Stimulated activated naive CD8-positive, alpha-beta T cell treated with anti-CD3 and anti-CD28 coated beads, Interleukin-15, Interleukin-2, amounts not matched to agents 100 U/mL and 50 U/mL, for 24 hours (primary cell): ENCODE measurements at places on chromosomes 1 and 21.
A peak's percentile ranks its signal among the peaks of the same experiment; 100 is the strongest.

DNA sequence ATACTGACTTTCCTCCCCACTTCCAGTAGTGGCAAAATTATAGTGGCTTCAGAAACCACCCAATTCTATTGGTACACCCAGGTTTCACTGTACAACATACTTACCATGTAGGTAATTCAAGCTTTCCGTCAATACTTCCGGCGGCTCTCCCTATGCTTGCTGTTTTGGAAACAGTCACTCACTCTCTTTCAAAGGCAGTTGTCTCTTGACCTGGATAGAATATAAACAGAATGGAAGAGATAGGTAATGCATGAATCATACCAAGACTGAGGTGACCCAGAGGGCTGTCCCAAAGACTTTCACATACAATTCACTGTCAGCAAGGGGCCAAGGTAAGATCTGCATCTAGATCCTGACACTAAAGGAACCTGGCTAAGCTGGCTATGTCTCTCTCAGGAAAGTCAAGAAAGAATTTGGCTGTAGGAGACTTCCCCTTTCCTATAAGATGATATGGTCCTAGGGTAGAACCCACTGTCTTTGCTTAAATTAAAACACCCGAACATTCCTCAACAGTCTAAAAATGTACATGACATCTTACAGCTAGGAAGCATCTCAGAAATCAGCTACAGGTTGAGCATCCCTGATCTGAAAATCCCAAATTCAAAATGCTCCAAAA lies 59.6 kb downstream of the LUZP1 start:
- peak; percentile 10 for DNase-seq

DNA sequence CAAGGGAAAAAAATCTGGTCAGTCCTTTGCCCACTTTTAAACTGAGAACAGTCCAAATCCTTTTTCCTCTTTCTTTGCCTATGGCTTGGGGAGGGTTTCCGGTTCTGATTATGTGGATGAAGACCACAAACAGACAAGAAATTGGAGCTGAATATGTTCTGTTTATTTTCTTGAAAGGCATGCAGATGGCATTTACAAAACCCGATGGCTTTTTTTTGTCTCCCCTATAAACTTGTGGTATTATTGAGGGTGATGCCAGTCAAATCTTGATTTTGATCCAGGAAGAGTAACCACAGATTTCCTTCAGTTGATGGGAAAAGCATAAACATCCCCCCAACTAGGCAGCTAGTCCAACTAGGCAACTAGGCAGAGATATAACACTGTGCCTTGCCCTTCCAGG lies 38.9 kb downstream of the PLPP3 start:
- DNase-seq: no peak

- no peak for DNase-seq
Measured at GRCh38 chr1:84735483-84735882, 45.2 kb upstream of the SSX2IP start.

DNA sequence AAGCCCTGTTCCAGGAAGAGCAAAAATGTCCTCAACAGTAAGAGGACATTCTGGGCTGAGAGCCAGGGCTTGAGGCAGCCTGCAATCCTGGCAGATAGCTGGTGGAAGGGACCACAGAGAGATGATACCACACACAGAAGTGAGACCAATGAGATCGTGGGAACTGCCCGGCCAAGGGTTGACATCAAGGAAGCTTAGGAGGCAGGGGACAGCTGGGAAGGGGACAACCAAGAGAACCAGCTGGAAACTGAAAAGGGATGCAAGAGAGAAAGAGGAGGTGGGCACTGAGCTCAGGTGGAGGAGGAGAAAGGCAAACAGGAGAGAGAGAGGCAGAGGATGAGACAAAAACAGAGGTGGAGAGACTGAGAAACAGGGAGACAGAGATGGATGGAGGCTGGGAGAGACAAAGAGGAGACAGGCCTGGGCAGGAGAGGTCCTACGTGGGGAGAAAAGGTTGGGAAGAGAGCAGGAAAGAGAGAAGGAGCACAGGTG lies 9.2 kb downstream of the PDZK1IP1 start:
- no peak for DNase-seq

DNA sequence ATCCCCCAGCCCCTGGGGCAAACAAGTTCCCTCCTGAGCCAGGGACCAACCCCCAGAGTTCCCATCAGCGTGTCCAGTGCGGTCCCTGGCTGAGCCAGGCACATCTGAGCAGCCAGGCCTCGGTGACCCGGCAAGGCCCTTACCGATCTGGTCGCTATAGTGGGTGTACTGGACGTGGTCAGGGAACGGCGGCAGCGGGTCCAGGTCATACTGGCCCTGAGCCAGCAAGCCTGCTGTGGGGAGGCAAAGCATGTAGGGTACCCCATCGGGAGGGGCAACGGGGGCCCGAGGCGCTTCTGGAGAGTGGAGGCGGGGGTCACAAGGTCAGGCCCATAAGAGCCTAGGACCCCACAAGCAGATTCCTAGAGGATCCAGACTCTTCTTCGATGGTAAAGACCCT lies 3.5 kb downstream of the MFAP2 start:
- no peak for DNase-seq

DNA sequence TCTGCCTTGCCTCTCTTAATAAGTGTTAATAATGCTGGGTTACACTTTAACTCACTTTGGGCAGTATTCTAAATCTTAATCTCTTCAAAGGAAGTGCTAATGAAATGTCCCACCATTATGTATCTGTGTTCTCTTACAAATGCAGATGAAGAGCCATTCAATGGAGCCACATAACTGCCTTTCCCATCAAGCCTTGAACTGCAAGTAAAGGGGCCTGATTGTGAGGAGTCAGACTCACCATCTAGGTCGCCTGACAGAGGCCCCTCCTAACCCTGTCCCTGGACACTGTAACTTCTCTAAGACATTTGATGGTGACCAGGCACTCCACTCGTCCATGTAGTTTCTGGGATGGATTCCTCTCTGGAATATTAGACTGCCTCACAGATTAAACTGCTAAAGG lies 329.4 kb downstream of the KIF26B start:
- no peak for DNase-seq

DNA sequence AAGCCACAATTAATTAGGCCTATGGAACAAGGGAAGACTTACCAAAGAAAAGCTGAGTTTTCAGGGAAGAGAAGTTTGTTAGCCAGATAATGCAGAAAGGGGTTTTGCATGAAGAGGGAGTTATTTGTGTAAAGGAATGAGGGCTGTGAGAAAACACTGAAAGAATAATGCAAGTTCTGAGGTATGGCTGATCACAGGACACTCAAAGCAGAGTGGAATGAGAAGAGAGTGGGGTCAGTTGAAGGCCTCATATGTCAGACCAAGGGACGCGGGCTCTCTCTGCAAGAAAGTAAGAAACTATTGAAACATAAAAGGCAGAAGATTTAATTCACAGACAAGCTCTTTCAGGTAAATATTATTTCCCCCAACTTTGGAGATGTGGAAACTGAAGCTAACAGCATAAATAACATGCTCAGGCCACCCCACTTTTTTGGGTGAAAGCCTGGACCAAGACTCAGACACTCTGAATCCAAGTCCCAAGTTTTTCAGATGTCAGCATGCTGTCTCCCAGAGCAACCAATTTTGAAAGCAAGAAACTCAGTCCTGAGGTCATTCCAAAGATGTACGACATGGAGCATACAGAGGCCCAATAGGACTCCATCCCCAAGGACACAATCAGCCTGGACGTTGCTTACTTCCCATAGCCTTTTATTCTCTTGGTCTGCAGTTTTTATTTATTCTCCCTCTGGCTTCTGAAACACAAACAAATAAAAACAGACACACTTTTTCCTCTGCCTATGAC lies 47.3 kb upstream of the FGGY start:
- DNase-seq: no peak

DNA sequence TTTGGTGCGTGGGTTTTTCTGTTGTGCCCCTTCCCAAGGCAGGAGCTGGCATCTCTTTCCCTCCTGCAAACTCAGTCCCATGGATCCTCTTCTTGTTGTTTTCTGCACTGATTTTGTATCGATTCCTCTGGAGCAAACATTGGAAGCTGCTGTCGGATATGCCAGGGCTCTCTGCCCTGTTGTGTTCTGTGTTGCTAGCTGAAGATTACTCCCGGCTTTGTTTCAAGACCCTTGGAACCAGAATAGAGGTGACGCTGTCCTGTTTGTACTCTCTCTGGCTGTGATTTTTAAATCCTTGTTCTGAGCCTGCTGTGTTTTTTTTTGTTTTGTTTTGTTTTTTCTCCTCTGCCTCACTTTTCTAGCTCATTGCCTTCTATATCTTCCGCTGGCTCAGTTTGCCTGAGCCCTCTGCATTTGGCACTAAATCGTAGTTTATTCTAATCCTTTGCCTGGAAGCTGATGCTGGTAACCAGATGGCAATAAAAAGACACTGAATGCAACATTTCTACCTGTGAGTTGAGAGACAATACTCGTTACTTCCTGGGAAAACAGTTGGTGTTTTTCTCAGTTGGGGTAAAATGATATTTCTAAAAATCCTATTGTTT lies 67.0 kb downstream of the BACH1 start:
- DNase-seq: no peak

DNA sequence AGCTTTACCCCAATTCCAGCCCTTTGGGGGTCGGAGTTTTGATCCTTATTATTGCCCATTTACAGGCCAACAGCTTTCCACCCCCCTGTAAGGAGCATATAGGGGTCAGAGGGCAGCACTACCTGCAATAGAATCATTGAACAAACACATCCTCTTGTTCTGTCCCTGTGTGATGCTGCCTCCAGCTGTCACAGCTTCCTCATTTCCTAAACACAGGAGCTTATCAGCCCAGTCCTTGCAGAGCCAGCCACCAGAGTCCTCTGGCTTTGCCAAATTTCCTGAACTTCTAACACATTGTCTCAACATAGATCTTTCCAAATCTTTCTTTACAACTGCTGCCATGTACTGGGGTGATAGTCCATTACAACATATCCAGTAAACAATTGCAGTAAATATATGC lies 32.8 kb upstream of the PTBP2 start:
- DNase-seq: no peak

DNA sequence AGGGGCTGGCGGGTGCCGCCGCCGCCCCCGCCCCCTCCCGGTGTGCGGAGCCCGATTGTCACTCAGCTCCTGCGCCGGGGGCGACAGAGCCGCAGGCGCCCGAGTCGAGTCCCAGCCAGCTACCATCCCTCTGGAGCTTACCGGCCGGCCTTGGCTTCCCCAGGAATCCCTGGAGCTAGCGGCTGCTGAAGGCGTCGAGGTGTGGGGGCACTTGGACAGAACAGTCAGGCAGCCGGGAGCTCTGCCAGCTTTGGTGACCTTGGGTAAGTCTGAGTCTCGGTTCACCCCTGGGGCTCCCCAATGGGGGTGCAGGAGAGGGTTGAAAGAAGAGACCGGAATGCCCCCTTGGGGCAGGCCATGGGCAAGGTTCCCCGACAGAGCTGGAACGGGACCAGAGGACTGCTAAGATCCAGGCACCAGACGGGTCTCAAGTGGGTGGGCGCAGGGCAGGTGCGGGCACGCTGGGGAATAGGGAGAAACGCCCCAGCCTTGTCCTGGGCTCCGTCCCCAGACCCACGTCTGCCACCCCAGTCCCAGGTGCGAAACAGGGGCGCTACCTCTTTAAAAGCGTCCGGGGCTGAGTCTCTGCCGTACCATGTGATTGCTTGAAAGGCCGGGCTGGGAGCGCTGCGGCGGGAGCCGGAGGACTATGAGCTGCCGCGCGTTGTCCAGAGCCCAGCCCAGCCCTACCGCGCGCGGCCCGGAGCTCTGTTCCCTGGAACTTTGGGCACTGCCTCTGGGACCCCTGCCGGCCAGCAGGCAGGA lies at the start of gene ADORA1:
TSS of gene ADORA1 (plus strand) at position 61 of the 765 bp plus-strand sequence. CDS start 1,116 bp downstream, outside the sequence.
- DNase-seq: no peak

GRCh38 chr1:26838474-26839338 lies 12.2 kb downstream of the ZDHHC18 start:
- DNase-seq: peak; percentile 44

DNA sequence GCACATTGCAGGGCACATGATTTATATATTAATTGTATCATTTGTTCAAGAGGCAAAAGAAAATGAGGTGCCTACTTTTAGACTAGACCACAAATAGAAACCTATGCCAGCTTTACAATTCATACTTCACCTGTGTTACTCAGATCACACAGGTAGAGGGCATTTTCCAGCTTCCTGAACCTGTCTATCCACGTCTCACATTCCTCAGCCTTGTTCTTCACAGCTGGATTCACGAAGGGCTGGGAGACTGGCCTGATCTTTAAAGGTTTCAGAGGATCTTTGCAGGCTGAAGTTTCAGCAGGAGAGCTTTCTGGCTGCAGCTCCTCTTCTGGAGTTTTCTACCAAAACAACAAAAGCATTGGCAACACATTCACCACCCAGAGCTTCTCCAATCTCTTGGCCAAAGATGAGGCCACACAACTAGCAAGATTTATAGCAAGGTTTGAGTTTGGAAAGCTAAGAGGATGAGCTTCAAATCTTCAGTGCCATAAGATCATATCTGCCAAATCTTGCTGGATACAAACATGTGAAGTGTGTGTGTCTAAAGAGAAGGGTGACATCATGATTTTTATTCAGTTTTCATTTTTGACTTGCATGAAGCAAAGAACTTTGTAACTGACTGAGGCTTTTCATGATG lies 71.0 kb upstream of the CYP2J2 start:
- DNase-seq: no peak

GRCh38 chr1:208027861-208028260 lies 116.9 kb upstream of the CD34 start:
- no peak for DNase-seq

DNA sequence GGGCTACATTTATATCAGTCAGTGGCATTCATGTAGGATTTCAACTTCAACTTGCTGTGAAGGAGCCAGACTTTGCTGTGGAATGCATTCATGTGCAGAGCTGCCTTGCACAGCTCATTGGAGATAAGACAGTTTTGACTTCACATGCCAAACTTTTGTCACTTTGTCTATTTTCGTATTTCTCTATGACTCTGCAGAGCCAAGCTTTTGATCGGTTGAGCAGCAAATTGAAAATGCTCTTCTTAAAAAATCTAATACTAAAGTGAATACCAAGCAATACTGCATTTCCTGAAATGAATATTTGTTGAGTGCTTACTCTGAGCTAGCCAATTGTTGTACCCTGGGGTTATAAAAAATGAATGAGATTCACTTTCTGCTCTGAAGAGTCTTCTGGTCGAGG lies 388.7 kb downstream of the ST6GALNAC3 start:
- DNase-seq: no peak

DNA sequence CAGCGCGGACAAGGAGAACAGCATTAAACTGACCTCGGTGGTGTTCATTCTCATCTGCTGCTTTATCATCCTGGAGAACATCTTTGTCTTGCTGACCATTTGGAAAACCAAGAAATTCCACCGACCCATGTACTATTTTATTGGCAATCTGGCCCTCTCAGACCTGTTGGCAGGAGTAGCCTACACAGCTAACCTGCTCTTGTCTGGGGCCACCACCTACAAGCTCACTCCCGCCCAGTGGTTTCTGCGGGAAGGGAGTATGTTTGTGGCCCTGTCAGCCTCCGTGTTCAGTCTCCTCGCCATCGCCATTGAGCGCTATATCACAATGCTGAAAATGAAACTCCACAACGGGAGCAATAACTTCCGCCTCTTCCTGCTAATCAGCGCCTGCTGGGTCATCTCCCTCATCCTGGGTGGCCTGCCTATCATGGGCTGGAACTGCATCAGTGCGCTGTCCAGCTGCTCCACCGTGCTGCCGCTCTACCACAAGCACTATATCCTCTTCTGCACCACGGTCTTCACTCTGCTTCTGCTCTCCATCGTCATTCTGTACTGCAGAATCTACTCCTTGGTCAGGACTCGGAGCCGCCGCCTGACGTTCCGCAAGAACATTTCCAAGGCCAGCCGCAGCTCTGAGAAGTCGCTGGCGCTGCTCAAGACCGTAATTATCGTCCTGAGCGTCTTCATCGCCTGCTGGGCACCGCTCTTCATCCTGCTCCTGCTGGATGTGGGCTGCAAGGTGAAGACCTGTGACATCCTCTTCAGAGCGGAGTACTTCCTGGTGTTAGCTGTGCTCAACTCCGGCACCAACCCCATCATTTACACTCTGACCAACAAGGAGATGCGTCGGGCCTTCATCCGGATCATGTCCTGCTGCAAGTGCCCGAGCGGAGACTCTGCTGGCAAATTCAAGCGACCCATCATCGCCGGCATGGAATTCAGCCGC lies 2.5 kb downstream of the S1PR1 start:
- DNase-seq: peak; percentile 63
